Esophagus squamous epithelium (tissue), 5 donors: ENCODE measurements at places on chromosomes 13 and 19.

DNA sequence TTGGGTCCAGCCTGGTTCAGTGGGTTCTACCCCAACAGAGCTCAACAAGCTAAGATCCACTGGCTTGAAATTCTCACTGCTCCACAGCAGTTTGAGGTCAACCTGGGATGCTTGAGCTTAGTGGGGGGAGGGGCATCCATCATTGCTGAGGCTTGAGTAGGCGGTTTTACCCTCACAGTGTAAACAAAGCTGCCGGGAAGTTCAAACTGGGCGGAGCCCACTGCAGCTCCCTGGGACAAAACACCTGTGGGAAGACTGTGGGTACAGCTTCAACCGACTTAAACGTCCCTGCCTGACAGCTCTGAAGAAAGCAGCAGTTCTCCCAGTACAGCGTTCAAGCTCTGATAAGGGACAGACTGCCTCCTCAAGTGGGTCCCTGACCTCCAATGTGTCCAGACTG is 1161.9 kb downstream of the UQCRFS1 start:
- no peak for DNase-seq

- DNase-seq, result no peak
These were observed 27.9 kb downstream of the ENOX1 start for GRCh38 chr13:43758834-43759233.

DNA sequence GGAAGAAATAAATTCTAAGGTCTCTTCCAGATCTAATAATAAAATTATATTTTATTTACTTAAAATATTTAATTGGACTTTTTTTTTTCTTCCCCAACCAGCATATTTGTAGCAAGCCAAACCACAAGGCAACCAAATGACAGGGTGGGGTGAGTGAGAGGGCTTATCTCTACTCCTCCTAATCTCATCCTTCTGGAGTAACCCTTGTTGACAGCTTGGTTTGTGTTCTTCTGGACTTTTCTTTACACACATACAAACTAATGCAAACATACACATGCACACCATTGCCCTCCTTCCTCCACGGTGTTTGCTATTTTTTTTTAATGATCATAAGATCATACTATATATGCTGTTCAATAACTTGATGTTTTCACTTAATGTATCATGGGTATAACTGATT is 383.1 kb downstream of the DLEU7 start:
- no peak for DNase-seq

- no peak for DNase-seq
These were observed 5.9 kb downstream of the IFNL3 start for GRCh38 chr19:39238944-39239343.

DNA sequence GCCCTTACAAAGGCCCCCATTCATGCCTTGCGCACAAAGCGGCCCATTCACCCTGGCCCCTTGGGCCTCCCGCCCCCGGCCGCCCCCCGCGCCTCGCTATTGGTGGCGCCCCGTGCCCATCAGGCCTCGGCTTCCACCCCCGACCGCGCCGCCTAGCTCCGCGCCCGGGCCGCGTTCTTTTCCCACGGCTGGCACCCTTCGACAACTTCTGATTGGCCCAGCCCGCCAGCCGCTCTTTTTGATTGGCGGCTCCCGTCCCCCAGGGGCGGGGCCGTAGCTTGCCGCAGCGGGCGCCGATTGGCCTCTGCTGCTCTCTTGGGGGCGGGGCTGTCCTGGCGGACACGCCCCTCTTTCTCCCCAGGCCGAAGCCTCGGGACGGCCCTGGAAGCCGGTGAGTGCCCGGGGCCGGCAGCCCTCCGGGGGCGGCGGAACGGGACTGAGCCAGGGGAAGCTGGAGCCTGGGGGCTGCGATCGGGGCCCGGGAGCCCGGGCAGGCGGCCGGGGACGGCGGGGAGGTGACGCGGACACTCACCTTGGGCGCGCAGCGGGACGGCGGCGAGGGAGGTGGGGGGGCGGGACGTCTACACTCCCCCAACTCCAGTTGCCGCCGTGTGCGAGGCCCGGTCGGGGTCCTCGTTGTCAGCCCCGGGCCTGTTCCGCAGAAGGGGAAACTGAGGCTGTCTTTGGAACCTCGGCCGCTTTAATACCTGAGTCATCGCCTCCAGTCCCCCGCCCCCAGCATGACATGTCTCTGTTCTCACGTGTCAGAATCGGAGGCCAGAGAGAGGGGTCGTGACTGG is at the start of gene MYH14:
MYH14 (plus strand) TSS at position 342 of the 800 bp plus-strand sequence. CDS start 6,744 bp downstream, outside the sequence.
- DNase-seq, result no peak

DNA sequence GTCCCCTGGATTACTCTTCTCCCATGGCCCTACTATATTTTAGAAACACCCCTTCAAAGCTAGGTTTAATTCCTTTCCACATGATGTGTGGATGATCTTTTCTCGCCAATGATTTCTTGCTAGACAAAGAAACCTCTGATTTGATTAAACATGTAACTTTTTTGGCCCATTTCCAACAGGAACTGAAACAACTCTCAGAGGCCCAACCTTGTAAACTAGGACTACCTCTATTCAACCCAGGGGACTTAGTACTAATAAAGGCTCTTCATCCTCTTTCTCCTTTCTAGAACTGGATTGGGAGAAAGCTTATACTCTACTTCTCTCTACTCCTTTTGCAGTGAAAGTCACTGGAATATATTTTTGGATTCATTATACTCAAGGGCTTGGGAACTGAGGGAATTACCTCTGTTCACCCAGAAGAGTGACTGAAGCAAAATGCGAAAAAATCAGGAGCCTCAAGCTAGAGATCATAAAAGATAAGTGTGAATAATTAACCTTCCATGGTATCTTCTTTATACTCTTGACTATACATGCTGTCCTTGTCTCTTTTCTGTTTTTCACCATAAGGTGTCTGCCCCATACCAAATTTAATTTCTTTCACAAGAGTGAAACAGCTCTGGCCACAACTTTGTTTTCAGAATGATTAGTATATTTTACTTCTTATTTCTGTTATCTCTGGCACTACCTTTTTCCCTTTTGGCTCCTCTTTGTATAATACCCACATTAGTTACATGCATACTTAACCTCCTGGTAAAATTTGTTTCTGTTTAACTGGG is 977.6 kb downstream of the SLITRK5 start:
- no peak for DNase-seq

DNA sequence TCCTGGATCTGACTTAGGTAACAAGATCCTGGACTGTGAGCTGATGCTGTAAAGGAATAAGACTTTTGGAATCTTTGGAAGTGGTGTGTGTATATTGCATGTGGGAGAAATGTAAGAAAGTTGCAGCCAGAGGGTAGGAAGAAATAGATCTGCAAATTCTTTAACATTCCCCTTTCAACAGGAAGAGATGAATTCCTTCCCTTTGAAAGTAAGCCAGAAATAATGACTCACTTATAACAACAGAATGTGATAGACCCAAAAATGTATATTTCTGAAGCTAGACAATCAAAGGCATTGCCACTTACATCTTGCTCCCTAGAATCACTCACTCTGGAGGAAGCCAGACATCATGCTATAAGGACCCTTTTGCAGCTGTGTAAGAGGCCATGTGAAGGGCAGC is 9.8 kb upstream of the SIAH3 start:
- DNase-seq, result no peak

- no peak for DNase-seq
These were observed 44.8 kb downstream of the ING1 start for GRCh38 chr13:110758195-110758805.

- DNase-seq, result peak; percentile 34
These were observed 97.7 kb downstream of the SIPA1L3 start for GRCh38 chr19:38004521-38005223.

DNA sequence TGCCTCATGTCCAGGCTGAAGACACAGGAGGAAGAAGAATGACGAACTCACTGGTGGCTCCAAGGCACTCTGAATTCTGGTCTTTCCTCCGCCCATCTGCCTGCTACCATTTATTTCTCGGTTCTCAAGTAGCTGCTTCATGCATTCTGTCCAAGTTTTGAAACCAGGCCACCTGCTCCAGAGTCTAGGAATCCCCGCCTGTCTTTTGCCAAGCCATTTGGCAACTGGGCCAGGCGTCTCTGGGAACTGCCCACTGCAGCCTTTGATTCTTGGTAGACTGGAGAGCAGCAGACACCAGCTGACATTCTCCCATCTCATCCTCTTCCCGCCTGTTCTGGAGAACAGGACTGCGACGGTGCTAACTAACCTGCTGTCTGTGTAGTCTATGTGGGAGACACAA is 10.8 kb downstream of the SLC35E1 start:
- DNase-seq, result no peak

DNA sequence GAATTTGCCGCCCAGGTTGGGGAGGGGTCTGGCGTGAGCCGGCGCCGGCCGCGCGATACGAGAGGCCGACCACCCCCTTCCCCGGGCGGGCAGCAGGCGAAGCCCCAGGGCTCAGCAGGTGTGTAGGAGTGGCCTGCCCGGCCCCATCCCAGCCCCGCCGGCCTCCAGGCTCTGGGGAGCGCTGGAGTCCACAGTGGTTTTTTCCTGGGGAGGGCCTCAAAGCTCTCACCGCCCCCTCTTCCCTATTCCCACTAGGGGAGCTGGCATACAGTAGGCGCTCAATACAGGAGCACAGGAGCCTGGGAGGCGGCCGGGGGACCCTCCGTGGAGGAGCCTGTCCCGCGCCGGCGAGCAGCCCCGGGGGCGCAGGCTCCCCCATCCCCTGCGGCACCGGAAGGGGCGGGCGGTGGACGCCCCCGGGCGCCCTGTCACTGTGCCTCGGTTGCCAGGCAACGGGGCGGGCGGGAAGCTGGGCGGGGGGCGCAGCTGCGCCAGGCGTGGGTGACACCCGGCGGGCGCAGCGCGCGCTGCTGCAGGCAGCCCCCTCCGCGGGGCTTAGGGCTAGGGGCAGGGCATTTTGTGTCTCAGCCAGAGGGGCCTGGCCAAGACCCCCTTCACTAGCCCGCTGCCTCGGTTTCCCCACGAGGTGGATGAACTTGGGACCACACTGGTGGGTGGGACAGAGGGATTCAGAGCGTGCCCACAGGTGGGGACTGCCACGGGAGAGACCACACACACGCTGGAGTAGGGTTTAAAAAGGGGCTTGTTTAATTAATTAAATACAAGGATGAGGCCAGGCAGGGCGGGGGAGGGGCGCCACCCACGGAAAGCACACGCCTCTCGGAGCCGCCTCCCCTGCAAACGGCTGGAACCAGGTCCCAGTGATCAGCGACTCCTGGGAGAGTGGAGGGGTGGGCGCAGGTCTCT is 3.6 kb upstream of the REXO1 start:
- no peak for DNase-seq

DNA sequence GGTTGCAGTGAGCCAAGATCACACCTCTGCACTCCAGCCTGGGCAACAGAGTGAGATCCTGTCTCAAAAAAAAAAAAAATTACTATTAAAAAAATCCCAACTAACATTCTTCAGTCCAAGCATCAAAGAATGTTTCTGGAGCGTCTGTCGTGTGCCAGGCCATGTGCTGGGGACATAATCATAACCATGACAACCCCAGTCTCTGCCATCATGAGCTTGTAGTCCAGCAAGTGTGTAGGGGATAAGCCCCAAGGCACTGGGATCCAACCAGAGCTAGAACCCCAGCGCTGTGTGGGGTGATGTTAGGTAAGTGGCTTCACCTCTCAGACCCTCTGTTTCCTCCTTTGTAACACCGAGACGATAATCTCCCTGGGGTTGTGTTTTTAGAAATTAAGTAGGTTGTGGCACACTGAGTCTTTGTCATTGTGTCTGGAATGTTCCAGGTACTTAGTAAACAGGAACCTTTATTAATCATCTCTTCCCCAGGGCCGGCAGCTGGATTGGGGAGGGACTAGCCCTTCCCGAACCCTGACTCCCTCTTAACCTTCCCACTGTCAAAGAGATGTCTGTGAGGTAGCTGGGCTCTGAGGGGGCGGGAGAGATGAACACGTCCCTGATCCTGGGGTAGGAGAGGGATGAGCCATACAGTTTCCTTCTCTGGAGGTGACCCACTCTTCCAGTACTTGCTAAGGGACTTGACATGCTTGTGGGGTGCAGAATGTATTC is 5.2 kb downstream of the ITPKC start:
- no peak for DNase-seq

DNA sequence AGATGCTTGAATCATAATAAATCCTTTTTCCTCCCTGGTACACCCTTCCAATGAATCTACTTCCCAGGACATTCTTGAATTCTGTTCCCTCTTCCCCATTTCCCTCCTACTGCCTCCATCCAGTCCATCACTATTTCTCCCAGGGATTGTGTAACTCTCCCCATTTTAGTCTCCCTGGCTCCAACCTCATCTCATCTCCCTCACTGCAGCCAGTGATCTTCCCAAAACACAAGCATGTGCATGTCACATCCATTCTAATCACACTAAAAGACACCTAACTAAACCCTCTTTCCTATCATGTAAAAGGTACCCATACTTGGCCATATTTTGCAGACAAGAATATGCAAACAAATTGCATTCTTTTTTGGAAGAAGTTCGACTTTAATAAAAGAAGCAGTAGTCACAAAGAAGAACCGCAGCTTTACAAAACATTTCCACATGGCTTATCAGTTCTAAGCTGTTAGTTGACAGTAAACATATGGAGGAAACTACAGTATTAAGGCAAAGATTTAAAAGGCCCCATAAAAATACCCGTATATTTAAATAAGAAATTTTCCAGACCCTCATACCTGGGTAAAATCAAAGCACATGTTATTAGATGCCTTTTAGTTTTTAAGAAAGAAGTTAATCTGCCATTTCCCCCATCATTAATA is 111.0 kb downstream of the KCTD12 start:
- DNase-seq, result no peak

- peak; percentile 5 for DNase-seq
These were observed at the start of gene CCDC169 for GRCh38 chr13:36297366-36298338. TSS of gene CCDC169 (minus strand) at chr13:36297814. CDS start at chr13:36297719, 95 bp downstream.

DNA sequence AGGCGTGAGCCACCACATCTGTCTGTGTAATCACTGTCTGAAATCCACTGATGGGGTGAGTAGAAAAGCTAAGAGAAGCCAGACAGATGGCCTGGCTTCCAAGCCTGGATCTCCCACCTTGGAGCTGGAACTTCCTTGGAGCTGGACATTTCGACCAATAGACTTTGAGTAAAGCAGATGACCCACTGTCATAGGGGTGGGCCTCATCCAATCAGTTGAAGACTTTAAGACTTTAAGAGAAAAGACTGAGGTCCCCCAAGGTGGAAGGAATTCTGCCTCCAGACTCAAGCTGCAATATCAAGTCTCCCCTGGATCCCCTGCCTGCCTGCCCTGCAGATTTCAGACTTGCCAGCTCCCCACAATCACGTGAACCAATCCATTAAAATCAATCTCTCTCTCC is 20.7 kb downstream of the VSTM1 start:
- DNase-seq, result no peak

DNA sequence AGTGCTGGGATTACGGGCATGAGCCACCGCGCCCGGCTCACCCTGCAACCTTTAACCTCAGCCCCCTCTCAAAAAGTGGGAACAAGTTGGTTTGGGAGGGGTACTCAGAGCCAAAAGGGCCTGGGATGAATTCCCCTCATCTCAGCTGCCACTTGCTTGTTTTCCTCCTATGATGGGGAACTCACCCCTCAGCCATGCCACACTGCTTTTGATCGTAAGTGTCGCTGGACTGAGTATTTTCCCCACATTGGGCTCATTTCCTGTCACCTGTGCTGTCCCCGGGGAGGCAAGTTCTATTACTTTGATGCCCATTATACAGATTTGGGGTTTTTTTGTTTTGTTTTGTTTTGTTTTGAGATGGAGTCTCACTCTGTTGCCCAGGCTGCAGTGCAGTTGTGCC is 6.5 kb downstream of the R3HDM4 start:
- no peak for DNase-seq

GRCh38 chr13:84927442-84928169 is 871.6 kb downstream of the SLITRK6 start:
- no peak for DNase-seq
